ENCODE measurements at places on chromosomes 16 and 17.

- no peak for DNase-seq
Measured at GRCh38 chr17:58918884-58919283, 163.2 kb downstream of the PPM1E start.

- peak; percentile 60 for DNase-seq
Measured at GRCh38 chr17:9402590-9403199, 172.9 kb downstream of the STX8 start.

DNA sequence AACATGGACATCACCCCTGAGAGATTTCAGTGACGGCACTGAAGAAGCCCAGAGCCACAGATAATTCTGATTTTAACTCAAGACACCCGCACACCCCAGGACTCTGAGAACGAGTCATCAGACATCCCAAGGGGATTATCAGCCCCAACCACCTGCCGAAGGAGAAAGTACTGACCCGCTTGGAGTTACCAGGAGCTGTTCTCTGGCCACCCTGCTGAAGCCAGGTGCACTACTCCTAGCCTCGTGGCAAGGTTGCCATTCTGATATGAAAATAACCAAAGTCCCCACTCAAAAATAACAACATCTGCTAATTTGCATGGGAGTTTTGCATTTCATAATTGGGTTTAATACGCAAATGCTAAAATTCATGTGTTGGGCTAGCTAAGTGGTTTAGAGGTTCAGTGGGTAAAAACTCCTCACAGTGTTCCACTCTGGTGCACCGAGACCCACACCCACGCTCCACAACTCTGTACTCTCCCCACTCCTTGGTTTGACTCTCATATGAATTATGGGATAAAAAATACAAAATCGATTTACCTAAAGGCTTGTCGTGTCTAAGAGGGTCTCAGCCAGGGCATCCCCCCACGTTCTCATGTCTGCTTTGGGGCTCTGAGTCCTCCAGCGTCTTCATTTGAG is 143.0 kb upstream of the NOL11 start:
- no peak for DNase-seq

DNA sequence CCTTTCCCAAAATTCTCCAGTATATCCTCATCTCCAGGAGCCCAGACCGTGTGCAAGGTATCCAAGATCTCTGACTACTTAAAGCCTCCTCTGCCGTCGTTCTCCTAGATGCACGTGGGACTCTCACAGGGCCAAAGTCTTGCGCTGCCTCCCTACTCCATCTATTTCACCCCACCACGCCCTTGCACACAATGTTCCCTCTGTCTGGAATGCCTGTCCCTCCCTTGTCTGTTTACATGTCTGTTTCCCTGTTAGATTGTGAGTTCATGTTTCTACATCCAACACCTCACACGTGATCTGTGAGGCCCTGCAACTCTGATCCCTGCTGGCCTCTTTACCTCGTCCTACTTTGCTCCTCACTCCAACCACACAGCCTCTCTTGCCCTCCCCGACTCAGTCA is 4.9 kb upstream of the FZD2 start:
- DNase-seq, result no peak

GRCh38 chr16:2513405-2514332 is at the start of gene ATP6V0C:
Gene ATP6V0C (plus strand): TSS chr16:2513952. CDS start chr16:2514104, 152 bp downstream.
- DNase-seq, result peak; percentile 93

- DNase-seq, result no peak
Measured at GRCh38 chr16:30767767-30768465, 5.8 kb downstream of the RNF40 start.

DNA sequence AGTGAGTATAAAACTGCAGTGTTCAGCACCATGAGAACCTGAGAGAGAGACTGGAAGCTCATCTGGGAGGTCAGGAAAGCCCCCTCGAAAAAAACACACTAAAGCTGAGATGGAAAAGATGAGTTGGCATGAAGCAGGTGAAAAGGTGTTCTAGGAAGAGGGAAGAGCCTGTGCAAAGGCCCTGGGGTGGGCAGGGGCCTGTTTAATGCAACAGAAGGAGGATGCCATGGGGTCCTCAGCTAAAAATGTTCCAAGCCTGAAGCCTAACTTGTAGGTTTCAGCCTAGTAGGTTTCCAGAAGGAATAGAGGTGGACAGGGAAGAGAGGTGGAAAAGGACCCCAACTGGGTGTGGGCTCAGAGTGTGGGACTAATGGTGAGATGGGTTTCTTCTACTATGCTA is 242.3 kb upstream of the ZFHX3 start:
- no peak for DNase-seq

- DNase-seq, result no peak
Measured at GRCh38 chr16:87056551-87056950, 260.6 kb downstream of the C16orf95 start.

- DNase-seq, result no peak
Measured at GRCh38 chr17:63440127-63440769, 5.9 kb downstream of the CYB561 start.

- DNase-seq, result no peak
Measured at GRCh38 chr17:58531122-58531521, 16.7 kb upstream of the MTMR4 start.

DNA sequence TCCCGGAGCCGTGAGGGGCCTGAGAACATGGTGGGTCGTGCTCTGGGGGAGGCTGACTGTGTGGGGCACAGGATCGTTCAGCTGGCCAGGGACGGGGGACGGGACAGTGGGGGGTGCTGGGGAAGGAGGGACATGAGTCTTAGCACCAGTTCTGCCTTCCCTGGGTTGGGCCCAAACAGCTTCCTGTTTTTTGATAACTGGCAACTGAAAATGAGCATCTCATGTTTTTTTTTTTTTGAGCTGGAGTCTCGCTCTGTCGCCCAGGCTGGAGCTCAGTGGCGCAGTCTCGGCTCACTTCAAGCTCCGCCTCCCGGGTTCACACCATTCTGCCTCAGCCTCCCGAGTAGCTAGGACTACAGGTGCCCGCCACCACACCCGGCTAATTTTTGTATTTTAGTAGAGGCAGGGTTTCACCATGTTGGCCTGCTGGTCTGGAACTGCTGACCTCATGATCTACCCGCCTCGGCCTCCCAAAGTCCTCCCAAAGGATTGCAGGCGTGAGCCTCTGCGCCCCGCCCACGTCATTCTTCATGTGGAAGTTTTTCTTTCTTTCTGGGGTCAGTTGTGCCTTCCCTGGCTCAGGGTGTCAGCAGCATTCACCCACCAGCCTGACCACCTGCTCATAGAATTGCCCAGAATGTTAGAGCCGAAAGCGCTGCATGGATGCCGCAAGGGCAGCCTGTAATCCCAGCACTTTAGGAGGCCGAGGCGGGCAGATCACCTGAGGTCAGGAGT is 6.4 kb downstream of the ASPSCR1 start:
- DNase-seq, result no peak

DNA sequence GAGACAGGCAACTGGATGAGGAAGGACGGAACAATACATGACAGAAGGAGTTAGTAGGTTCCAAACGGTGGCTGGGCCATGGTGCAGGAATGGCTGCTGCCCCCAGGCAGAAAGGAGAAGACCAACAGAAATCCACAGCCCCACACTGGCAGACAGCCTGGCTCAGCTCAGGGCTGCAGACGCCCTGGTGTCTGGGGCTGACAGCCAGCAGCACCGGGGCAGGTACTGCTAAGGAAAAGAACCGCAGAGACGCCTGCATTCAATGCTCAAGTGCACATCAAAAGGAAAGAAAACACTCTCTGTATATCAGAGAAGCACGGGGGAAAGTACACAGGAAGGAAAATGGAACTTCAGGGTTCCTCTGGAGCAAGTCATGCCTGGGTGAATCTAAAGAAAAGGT is 53.4 kb downstream of the GAS7 start:
- no peak for DNase-seq

- DNase-seq, result peak; percentile 87
Measured at GRCh38 chr16:66357523-66357928, 9.0 kb upstream of the CDH5 start.

GRCh38 chr16:88940862-88941817 is 35.9 kb downstream of the CBFA2T3 start:
- DNase-seq, result no peak

DNA sequence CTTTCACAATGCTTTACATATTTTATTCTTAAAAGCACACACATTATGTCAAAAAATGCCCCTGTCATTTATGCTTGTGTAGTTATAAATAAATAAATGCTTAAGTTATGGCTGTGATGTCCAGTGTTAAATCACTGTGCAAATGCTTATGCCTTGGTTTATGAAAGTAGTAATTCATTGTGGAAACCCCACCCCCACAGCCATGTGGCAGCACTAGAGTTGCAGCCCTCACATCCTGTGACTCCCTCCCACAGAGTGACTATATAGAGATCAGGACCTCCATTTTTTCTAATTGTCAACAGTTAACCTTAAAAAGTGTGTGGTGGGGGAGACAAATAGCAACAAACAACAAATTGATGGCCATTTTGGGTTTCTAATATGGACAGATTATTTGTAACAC is 2.4 kb downstream of the SKAP1 start:
- DNase-seq, result peak; percentile 43

DNA sequence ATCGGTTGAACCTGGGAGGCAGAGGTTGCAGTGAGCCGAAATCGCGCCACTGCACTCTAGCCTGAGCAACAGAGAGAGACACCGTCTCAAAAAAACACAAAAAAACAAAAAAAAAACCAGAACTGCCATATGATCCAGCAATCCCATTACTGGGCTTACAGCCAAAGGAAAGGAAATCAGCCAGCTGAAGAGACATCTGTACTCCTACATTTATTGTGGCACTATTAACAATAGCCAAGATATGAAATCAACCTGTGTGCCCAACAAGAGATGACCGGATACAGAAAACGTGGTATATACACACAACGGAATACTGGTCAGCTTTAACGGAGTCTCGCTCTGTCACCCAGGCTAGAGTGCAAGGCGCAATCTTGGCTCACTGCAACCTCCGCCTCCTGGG is 14.6 kb downstream of the FANCA start:
- no peak for DNase-seq

GRCh38 chr17:48231995-48232959 is 124.7 kb downstream of the SNX11 start:
- no peak for DNase-seq

DNA sequence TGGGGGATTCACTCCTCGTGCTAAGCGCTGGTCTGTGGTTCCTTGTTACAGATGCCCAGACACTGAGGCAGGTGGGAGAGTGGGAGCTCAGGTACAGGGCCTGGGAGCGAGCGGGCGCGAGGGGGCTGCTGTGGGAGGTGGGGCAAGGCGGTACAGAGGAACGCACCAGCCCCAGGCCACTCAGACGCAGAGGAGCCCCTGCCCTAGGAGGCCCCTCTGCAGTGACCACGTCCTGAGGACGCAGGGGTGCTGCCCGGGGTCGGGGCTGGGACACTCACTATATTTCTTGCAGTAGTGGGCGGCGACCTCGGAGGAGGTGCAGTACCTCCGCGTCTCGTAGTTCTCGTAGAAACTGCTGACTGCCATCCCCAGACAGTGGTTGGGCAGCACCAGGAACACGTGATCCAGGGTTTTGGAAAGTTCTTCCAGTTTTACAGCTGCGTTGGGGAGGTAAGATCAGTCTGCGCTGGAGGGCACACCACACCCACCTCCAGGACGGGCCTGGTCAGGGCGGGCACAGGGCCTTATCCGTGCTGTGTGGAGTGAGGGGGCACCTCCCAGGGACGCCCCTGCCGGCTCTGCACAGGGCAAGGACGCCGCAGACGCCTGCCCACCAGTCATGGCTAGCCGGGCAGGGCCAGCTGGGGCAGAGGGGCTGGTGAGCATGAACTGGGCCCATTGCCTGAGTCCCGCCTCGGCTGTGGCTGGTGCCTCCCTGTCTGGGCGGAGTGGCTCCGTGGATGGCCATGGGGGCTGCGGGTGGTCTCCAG is 16.3 kb upstream of the RNPS1 start:
- DNase-seq, result no peak

GRCh38 chr16:30724641-30725417 is 23.4 kb upstream of the PHKG2 start:
- no peak for DNase-seq

DNA sequence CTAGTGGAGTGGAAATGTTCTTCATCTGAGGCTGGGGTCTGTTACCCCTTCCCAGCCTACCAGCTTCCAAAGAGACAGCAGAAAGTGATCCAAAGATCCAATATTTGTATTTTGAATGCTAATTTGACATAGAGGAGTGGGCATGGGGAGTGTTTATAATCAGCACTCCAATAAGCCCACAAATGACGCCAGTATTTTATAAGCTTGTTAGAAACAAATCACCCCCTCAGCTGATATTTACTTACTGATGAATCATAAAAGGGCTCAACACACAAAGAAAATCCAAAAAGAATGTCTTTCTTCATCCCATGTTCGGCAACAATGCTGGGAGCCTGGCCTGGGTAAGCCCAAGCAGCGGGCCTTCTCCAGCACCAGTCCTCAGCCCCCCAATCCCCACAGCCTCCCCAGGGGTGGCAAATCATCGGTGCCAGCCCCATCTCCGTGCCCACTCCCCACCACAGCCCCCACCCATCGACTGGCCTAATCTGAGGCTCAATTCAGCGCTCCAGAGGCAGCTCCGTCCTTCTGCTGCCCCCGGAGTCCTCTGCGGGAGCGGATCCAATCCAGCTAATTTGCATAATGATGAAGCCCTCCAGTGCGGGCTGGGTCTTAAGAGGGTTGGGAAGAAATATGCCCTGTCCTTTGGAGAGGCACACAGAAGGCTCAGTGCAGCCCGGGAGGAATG is 169.5 kb downstream of the C16orf78 start:
- DNase-seq, result no peak

- no peak for DNase-seq
Measured at GRCh38 chr16:5031601-5032000, 2.1 kb downstream of the NAGPA start.

GRCh38 chr16:4245077-4245791 is 3.4 kb upstream of the SRL start:
- no peak for DNase-seq

DNA sequence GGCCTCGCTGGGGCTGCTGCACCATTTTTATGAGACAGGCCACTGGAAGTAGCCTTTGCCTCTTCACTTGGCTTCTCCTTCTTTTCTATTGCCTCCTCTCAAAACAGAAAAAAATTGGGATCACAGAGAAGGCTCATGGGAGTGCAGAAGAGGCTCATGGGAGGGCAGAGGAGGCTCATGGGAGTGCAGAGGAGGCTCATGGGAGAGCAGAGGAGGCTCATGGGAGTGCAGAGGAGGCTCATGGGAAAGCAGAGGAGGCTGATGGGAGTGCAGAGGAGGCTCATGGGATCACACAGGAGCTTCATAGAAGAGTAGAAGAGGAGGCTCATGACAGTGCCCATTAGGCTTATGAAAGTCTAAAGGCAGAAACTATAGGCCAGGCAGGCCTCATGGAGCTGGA is 211.2 kb downstream of the IRF8 start:
- DNase-seq, result no peak

DNA sequence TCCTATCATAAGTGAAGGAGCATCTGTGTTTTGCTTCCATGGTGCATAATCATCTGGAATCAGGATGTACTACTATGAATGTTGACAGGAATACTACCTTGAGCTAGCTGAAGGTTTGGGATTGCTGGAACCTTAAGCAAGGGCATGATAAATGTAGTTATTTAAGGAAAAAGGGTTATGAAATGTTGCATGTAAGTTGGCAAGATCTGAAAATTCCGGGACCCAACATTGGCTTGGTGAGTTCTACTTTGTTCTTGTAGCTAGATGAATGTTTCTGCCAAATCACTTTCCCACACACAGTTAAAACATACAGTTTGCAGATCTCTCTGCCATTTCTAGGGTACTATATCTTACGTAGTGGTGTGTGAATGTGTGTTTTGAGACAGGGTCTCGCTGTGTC is 13.6 kb downstream of the RHOT1 start:
- no peak for DNase-seq

GRCh38 chr16:31010585-31011325 is at the start of gene STX1B:
Gene STX1B (minus strand): TSS chr16:31010638. CDS start chr16:31010396, 242 bp downstream.
- peak; percentile 34 for DNase-seq
